ENCODE measurements at places on chromosomes 16 and 17. TPM values are rescaled to one million over a fixed set of nuclear protein-coding genes. Genes with fewer than 3 reads are reported as not detected.

DNA sequence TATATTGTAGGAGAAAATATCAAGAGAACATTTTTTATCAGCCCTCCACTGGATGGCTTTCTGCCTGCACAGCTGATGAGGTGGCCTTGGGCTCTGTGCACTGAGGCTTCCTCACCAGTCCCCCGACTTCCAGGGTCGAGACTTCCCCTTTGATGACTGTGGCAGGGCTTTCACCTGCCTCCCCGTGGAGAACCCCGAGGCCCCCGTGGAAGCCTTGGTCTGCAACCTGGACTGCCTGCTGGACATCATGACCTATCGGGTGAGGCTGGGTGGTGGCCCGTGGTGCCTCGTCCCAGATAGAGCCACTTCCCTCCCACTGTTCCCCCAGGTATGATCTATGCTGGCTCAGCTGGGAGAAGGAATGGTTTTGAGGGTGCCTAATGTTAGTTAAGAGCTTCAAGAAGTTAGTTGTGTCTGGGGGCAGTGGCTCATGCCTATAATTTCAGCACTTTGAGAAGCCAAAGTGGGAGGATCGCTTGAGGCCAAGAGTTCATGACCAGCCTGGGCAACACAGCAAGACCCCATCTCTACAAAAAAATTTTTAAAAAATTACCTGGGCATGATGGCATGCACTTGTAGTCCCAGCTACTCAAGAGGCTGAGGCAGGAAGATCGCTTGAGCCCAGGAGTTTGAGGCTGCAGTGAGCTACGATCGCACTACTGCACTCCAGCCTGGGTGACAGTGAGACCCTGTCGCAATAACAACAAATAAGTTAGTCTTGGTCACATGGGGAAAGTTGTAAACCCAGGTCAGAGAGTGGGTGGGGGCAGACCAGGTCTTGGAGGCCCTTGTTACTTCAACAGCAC, 11.8 kb downstream of the FCSK start:
- H3K4me1 ChIP-seq, result no peaks in the 10 kb centered on the region
- no peak overlapping the region for H3K27ac ChIP-seq
- no peak overlapping the region for H3K4me3 ChIP-seq
- no peak for DNase-seq

- H3K27me3 ChIP-seq, result no peaks in the 10 kb centered on the region
- DNase-seq, result no peak
- H3K4me1 ChIP-seq, result no peaks in the 10 kb centered on the region
- H3K36me3 ChIP-seq, result no peaks in the 10 kb centered on the region
These were observed 34.0 kb upstream of the ADAMTS18 start for GRCh38 chr16:77468831-77469230.

CCL22 gene
- total RNA-seq, result not detected

FAM83G gene
- total RNA-seq, result 21.0 TPM

TNFSF12 gene
- total RNA-seq, result 26.5 TPM
